ENCODE measurements at places on chromosomes 7 and 10. TPM values are rescaled to one million over a fixed set of nuclear protein-coding genes. Genes with fewer than 3 reads are reported as not detected.

DNA sequence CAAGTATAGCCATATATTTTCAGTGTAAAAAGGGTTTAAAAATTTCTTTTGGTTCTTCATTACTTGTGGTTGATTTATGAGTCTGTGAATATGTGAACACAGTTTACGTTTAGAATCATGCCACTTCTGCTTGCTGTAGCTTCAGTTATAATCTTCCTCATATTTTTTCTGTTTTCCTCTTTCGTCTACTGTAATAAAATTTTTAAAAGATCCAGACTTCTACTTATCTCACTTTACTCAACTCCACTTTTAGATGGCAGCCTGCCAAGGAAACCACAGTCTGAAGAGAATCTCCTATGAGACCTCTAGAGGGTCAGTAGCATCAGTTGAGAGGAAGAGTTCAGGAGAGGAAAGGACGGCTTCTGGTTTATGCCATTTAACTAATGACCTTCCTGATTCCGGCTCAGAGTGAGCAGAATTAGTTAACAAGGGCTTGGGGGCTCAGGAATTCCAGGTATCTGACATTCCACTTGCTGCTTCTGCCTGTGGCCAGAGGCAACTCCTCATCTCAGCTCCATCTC is 21.4 kb downstream of the CREB5 start:
- no peak for DNase-seq

GRCh38 chr7:94042381-94042780 is 38.2 kb upstream of the BET1 start:
- no peak for DNase-seq

DNA sequence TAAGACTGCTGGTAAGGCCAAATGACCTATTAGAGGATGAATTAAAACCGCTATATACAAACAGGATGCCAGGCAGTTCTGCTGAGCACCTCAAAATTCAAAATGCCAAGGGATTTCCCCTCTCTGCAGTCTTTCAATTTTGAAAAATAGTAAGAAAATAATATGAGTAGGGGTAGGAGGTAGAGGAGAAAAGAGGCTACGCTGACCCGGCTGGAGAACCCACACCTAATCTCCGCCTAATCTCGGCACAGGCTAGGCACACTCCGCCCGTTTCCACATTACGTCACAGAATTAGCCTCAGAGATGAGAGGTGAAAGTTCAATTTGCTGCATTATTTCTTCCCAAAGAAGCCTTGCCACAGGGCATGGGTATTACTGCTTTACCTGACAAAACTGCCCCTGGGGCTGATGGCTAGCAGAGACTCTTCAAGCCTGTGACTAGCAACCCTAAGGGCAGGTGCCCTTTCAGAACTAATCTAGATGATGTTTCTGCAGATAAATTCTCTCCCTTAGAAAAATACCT is 21.3 kb upstream of the SPOCK2 start:
- no peak for DNase-seq

- DNase-seq: no peak
These were observed 120.3 kb upstream of the PTPRZ1 start for GRCh38 chr7:121752706-121753105.

GRCh38 chr7:122018032-122018431 is 126.0 kb downstream of the AASS start:
- no peak for DNase-seq

- no peak for DNase-seq
These were observed 28.4 kb downstream of the CAMK1D start for GRCh38 chr10:12377658-12378290.

Gene HHEX
- total RNA-seq: 0.46 TPM

Gene UNC5B
- not detected for total RNA-seq

Gene CRPPA
- total RNA-seq: 1.4 TPM

Gene WNT2
- total RNA-seq: not detected

All from activated T-helper 2 cell treated with anti-CD3 and anti-CD28 coated beads, Interferon-gamma antibody, Interleukin-2, Interleukin-4, amounts not matched to agents 10 μg/mL and 5 μg/mL and 100 μg/mL, durations not matched to agents 14 hours and 24 hours and 36 hours (primary cell).